A549 treated with ZK216348 at 1 μM for 4 hours (cell line): ENCODE measurements at places on chromosomes 4 and X. TPM values are rescaled to one million over a fixed set of nuclear protein-coding genes. Genes with fewer than 3 reads are reported as not detected.

VMA21 gene
- total RNA-seq = 18.3 to 27.1 TPM (median 22.5 TPM) in 5 replicates

DNAAF6 gene
- not detected in 5 replicates for total RNA-seq

SOWAHD gene
- total RNA-seq = 0.29 TPM in 1 of 5 replicates, not detected in the others

ARR3 gene
- not detected in 5 replicates for total RNA-seq

DCAF12L1 gene
- total RNA-seq = not detected in 5 replicates

ENPEP gene
- total RNA-seq = 0.12 to 0.14 TPM in 2 of 5 replicates, not detected in the others

CYP4V2 gene
- 2.3 to 3.7 TPM (median 3.0 TPM) in 5 replicates for total RNA-seq

TRPC3 gene
- total RNA-seq = 0.05 to 0.14 TPM (median 0.07 TPM) in 4 of 5 replicates, not detected in the other

MAP9 gene
- total RNA-seq = 5.2 to 7.9 TPM (median 5.6 TPM) in 5 replicates

XAGE1A gene
- 14.6 to 60.9 TPM (median 33.9 TPM) in 5 replicates for total RNA-seq

EDA gene
- total RNA-seq = 0.35 to 0.84 TPM (median 0.49 TPM) in 5 replicates

TRMT2B gene
- total RNA-seq = 13.1 to 15.7 TPM (median 15.4 TPM) in 5 replicates
